ENCODE measurements at places on chromosomes 7 and 10.

DNA sequence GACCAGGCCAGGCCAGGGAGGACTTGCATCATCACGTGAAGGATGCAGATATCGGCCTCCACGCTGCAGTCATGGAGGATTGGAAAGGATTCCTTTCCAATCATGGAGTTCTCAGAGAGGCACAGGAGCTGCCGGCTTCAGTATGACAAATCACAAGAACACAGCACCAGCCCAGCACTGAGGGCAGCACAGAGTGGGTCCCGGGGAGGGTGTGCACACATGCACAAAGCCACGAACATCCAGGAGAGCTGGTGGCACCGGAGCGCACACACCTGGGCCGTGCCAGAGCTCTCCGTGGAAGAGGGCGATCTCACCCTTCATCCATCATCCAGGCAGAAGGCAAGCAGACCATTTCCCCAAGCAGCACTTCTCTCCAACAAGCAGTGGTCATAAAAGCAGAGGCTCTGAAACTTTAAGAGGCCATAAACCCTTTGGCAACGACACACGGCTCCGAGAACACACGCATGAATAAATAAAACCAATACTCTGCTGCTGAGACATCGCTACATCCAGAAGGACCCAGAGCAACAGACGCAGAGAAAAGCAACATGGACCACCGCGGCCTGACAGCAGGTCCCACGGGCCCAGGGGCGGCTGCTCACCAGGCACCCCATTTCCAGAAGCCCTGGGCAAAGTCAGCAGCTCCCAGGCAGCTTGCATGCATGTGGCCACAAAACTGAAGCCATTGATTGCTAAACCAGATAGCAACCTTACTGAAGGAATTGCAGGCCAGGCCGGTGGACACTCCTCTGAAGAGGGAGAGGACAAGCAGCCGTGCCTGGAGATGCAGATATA, 180.8 kb downstream of the USP6NL start:
- DNase-seq, result no peak

DNA sequence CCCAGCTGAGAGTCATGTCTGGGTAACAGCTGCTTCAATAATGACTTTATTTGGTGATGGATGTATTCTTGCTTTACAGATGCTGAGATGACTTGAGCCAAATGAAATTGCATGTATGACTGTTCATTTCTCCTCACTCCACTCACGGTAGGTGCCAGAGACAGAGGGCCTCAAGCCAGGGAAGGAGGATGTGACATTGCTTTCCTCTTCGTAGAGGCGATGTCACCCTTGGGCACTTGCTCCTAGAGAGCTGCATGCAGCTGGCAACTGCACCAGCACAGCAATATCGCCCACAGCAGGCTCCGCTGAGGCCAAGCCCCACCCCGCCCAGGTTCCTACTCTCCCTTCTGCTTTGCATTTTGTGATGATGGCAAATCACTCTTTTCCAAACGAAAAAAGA, 116.6 kb upstream of the AOAH start:
- DNase-seq, result no peak

- DNase-seq, result no peak
These were observed 34.9 kb downstream of the TASOR2 start for GRCh38 chr10:5719546-5719945.

DNA sequence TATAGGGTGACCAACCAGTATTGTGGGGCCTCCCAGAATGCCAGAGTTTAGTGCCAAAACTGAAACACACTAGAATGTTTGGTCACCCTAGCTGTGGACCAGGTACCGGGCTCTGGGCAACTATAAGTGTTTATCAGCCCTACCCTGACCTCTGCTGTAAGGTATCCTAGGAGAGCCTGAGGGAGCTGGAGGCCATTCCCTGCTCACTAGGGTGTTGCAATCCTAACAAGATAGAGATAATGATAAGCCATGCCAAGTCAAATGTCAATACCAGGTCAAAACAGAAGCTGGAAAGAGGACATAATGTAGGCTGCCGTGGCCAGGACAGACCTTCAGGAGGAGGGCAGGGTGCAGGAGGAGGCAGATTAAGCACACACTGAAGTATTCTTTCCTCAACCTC, 151.8 kb downstream of the KCNMA1 start:
- DNase-seq, result no peak

DNA sequence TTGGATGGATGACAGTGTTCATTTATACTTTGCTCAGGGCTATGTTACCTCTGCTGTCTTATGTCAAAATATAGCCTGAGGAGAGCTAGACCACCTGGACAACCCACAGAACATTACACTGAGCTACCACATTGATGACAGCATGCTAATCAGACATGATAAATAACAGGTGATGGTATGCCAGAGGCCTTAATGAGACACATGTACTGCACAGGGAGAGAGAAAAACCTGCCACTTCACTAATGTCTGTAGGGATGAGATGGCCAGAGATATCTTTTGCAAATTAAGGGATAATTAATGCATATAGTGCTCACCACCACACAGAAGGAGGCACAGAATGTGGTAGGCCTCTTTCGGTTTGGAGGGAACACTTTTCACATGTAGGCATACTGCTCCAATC, 1122.6 kb upstream of the POT1 start:
- DNase-seq, result no peak

- DNase-seq, result peak; percentile 40
These were observed 125.6 kb downstream of the VIPR2 start for GRCh38 chr7:159019111-159019510.

GRCh38 chr10:71427246-71427645, 30.5 kb downstream of the CDH23 start:
- DNase-seq, result no peak

DNA sequence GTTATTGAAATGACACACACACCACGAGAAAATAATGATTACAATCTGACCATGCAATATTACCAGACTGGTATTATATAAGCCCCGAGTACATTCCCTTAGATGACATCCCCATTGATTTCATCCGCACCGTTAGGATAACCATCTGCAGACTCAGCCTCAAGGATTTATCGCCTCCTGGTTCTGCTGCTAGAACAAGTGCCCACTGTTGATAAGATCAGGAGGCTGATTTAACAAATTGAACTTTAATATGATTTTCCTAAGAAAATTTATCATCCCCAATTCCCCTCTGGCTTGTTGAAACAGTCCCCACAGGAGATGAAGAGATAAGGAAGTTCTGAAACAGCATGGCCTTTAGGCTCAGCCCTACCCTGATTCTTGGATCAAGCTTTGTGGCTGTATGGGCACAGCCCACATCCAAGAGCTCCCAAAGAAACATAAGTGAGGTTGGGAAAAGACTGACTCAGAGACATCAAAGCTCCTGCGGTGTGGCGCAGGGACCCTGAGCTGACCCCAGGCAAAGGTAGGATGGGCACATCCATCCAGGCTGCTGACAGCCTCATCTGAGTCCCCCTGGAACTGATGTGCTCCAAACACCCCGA, 59.2 kb upstream of the CHCHD3 start:
- DNase-seq, result no peak

GRCh38 chr7:96526496-96526895, 183.2 kb downstream of the SEM1 start:
- no peak for DNase-seq

DNA sequence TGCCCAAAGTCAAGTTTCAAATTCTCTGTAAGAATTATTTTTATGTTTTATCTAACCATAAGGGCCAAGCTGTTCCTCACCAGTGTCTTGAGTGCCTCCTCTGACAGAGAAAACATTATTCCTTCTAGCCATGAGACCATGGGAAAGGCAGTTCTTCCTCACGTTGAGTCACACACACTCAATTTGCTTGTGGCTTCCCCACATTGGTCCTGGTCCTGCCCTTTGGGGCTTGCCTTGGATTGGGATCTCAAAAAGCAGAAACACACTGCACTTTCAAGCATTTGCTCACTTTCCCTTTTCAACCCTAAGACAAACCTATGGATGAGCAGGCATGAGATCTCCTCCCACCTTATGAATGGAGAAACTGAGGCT, 248.3 kb upstream of the IGFBP3 start:
- no peak for DNase-seq

DNA sequence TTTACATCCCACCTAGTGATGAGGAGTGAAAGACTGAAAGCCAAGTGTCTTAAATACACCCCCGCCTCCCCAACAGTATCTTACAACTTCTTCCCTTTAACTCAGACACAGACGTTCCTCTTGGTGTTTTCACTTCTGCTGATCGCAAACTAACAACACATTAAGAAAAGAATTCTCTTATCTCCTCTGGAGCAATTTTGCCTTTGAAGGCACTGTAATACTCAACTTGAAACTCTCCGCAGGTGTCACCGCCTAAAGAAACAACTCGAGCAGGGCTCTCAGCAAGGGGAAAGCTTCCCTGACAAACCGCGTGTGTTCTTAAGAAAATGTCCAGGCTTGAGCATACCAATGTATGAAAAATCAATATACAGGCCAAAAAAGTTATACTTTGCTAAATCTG, 452 bp downstream of the SEMA3C start:
- DNase-seq, result no peak

- no peak for DNase-seq
These were observed 938.7 kb upstream of the PHF14 start for GRCh38 chr7:10034843-10035556.

- no peak for DNase-seq
These were observed 91.1 kb downstream of the TEX36 start for GRCh38 chr10:125591886-125592285.

DNA sequence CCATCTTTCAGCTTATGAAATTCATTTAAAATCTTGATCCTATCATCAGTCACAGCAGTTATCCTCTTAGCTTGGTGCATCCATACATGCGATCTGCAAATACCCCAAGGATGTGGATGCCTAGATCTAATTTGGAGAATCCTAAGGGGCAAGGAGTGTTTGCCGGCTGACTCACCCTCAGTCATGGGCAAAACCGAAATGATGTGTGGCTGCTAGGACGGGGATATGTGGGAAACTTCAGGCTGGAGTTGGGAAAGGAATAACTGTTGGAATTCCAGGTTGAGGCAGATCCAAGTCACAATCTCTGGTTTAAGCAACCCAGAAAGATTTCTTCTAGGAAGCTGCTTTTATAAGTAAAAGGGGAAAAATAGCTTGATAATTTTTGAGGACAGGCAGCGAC, 19.7 kb upstream of the GOT1 start:
- DNase-seq, result no peak

DNA sequence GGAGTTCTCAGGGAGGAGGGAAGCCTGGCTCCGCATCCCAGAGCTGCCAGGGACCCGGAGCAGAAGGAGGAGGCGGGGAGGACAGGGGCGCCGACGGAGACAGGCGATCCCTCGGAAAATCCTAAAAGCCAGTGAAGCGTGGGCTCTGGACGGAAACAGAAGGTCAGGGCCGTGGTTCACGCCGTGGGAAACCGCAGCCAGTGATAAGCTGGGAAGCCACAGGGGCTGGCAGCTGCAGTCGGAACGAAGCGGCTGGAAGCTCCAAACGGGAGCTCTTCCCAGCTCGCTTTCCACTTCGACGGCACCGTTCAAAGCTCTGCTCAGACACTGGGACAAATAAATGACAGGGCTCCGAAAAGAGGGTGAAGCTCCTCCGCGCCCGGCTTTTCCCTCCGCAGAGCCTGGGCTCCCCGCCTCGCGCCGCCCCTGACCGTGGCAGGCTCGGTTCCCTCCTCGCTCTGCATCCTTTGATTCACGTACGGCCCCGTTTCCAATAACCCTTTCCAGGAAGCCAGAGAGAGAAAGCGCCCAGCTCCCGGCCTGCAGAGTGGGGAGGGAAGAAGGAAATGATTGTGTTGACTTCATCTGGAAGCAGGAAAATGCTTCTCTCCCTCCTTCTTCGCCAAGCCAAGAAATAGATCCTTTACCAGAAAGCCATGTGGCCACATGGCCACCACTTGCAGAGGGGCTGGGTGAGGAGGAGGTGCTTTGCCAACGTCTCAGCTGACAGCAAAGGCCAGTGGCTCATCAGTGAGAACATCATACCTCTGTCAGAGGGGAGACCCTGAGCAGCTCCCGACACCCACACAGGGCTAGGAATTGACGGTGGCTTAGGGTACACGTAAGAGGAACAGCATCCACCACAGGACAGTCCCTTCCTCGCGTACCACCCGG, 57.4 kb downstream of the ADRB1 start:
- DNase-seq, result no peak

GRCh38 chr10:124007102-124007772, 86.2 kb downstream of the CHST15 start:
- no peak for DNase-seq

- no peak for DNase-seq
These were observed 133.9 kb upstream of the GHITM start for GRCh38 chr10:84005403-84005802.

- no peak for DNase-seq
These were observed 119.9 kb downstream of the WDR37 start for GRCh38 chr10:1175956-1176565.

Measured in NCI-H748 treated with DMSO at 0.1 percent for 48 hours (cell line).